ENCODE measurements at places on chromosomes 16 and 17.

DNA sequence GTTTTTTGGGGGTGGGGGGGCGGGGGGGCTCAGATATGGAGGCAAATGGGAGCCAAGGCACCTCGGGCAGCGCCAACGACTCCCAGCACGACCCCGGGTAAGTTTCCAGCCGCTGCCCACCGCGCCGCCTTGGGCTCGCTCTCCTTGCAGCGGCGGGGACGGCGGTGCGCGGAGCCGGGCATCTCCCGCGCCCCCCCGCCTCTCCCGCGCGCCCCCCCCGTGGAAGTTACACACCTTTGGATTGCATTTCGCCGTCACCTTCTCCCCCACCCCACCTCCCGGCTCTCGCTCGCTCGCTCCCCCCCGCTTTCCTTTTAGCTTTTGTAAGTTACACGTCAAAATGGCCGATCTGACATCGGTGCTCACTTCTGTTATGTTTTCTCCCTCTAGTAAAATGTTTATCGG, 387 bp downstream of the MSI2 start:
- DNase-seq, result peak; percentile 58

DNA sequence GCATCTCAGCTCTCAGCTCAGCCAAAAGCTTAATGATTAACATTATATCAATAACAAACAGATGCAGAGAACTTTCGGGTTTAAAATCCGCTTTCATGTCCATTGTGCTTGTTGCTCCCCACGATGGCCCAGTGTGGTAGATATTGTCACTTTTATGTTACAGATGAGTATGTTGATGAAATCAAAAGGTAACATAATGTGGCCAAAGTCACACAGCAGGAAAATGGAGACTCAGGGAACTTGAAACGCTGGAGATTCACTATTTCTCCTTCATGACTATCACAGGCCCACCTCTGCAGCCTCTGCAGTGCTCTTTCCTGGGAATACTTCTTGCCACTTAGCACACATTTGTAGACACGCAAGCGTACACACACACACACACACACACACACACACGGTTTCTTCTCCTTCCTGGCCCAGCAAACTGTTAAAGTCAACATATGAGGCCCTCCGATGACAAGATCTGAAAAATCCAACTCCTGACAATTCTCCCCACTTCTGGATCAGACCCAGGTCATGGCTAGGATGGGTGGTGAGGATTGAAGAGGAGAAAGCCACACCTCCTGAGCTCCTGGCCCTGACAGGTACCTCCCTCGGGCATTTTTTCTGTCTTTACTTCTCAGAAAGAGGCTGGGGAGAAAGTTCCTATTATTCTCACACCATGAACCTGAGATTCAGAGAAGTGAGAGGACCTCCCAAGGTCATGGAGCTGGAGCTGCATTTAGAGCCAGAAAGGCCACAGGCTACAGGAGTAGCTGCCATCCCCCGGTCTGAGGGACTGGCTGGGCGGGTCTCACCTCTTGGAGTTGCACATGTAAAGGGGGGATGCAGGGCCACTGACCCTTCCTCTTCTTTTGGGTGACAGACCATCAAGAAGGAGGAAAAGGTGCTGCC, 9.7 kb downstream of the DRC7 start:
- DNase-seq, result no peak

GRCh38 chr17:64992325-64992802, 64.2 kb downstream of the GNA13 start:
- DNase-seq, result no peak

DNA sequence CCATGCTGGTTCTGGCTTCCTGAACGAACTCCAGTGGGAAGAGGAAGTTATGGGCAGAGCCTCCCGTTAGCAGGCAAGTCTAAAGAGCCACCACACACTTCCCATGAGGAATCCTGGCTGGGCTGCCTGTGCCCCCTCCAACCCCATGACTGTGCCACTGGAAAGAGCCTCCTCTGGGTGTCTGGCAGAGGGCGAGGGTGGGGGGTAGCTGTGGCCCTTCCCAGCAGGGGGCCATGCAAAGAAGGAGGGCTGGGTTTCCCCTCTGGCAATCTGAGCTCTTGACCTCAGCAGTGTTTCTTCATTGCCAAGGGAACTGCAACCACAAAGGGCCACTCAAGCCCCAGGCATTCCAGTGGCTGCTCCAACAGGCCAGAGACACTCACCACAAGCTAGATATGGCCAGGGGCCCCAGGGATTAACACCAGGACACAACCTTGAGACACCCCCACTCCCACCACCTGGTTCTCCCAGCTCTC, 1.7 kb upstream of the RRAD start:
- DNase-seq, result no peak

All from activated naive CD4-positive, alpha-beta T cell treated with anti-CD3 and anti-CD28 coated beads, Interleukin-2, amount 50 U/mL, for 16 hours (primary cell).